Posterior vena cava (tissue), 2 donors: ENCODE measurements at places on chromosomes 11 and 22. TPM values are rescaled to one million over a fixed set of nuclear protein-coding genes. Genes with fewer than 3 reads are reported as not detected.

Gene GRM5
- total RNA-seq = 0.23 TPM

Gene C11orf65
- total RNA-seq = 0.38 TPM

Gene LMO1
- total RNA-seq = 0.38 TPM

Gene SELENOO
- 10.8 TPM for total RNA-seq

Gene MAPK8IP1
- total RNA-seq = 8.5 TPM

Gene HTR3B
- total RNA-seq = not detected

Gene TPBGL
- 0.67 TPM for total RNA-seq

Gene PDXP
- 5.4 TPM for total RNA-seq

Gene INS
- total RNA-seq = not detected

Gene FXYD2
- total RNA-seq = 4.5 TPM

Gene CYTH4
- 31.7 TPM for total RNA-seq

Gene CCDC15
- 1.6 TPM for total RNA-seq

Gene HBE1
- total RNA-seq = not detected

Gene THRSP
- not detected for total RNA-seq

Gene TEX54
- total RNA-seq = not detected

Gene DDX25
- total RNA-seq = not detected

Gene E2F8
- 0.19 TPM for total RNA-seq

Gene OR51A4
- total RNA-seq = not detected

Gene FUT4
- 5.3 TPM for total RNA-seq

Gene ACTN3
- total RNA-seq = 0.51 TPM

Gene BCO2
- 3.8 TPM for total RNA-seq

Gene KCNJ5
- total RNA-seq = 0.52 TPM

Gene TREH
- total RNA-seq = not detected

Gene PNPLA5
- not detected for total RNA-seq

Gene HINFP
- total RNA-seq = 13.4 TPM

Gene B3GAT3
- total RNA-seq = 23.7 TPM

Gene RTN4RL2
- 2.0 TPM for total RNA-seq

Gene TM7SF2
- total RNA-seq = 3.1 TPM

Gene CHST1
- total RNA-seq = 3.3 TPM

Gene NTM
- 16.1 TPM for total RNA-seq

Gene MMP8
- total RNA-seq = 1.2 TPM

Gene DRAP1
- total RNA-seq = 76.0 TPM

Gene FAM180B
- total RNA-seq = 7.2 TPM

Gene C22orf31
- total RNA-seq = not detected

Gene PIH1D2
- 1.7 TPM for total RNA-seq

Gene CDON
- total RNA-seq = 31.3 TPM

Gene DUSP18
- 6.9 TPM for total RNA-seq

Gene EFCAB6
- 2.0 TPM for total RNA-seq

Gene SLC22A12
- not detected for total RNA-seq

Gene KRTAP5-2
- not detected for total RNA-seq

Gene PC
- 11.6 TPM for total RNA-seq

Gene CD6
- 0.93 TPM for total RNA-seq

Gene KCNK7
- total RNA-seq = 0.71 TPM
